ENCODE measurements at places on chromosomes 12 and 14.

- DNase-seq, result peak; percentile 71
These were observed at the start of gene ADGRD1 for GRCh38 chr12:130953771-130954543. ADGRD1 (plus strand) TSS chr12:130953907; CDS start chr12:130954466, 559 bp downstream.

DNA sequence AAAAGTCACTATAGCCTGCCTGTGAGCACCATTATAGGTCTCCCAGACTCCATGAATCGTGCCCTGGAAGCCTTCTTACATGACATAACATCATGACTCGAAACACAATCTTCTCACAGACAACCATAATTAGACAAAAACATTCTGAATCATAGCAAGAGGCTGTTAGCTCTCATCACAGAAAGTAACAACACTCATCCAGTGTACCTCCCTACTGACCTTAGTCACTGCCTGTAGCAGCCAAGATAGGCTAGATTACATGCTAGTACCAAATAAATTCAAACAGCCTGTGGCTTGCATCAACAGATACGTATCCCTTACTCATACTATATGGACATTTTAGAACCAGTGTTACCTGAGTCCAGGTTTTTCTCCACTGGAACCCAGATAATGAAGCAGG, 663.8 kb upstream of the FOXG1 start:
- no peak for DNase-seq

GRCh38 chr14:92037989-92038388, 1.9 kb downstream of the TRIP11 start:
- DNase-seq, result no peak

DNA sequence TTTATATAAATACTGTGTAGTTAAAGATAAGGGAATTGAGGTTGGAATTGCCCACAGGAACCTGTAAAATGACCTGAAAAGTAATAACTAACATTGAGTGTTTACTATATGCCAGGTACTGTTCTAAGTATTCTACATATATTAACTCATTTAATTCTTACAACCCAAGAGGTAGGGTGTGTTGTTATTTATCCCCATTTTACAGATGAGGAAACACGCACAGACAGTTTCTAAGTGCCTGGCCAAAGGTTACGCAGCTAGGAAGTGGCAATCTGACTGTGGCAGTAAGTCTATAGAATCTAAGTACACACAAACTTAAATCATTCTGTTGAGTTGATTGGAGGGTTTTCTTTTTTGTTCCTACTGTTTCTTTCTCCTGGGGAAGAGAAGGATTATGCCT, 1.1 kb upstream of the TSPAN31 start:
- no peak for DNase-seq

GRCh38 chr14:25753130-25753529, 703.2 kb upstream of the STXBP6 start:
- DNase-seq, result no peak

- DNase-seq, result no peak
These were observed 88.3 kb downstream of the STON2 start for GRCh38 chr14:81311778-81312177.

DNA sequence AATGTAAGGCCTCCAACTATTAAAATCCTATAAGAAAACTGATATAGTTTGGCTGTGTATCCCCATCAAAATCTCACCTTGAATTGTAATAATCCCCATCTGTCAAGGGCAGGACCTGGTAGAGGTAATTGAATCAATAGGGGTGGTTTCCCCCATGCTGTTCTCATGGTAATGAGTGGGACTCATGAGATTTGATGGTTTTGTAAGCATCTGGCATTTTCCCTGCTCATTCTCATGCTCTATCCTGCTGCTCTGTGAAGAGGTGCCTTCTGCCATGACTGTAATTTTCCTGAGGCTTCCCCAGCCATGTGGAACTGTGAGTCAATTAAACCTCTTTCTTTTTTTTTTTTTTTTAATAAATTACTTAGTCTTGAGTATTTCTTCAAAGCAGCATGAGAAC, 31.9 kb downstream of the TSPAN19 start:
- DNase-seq, result no peak

- no peak for DNase-seq
These were observed 15.7 kb downstream of the ARL6IP4 start for GRCh38 chr12:122996188-122996601.

GRCh38 chr12:88388566-88389540, 191.4 kb downstream of the KITLG start:
- DNase-seq, result no peak

DNA sequence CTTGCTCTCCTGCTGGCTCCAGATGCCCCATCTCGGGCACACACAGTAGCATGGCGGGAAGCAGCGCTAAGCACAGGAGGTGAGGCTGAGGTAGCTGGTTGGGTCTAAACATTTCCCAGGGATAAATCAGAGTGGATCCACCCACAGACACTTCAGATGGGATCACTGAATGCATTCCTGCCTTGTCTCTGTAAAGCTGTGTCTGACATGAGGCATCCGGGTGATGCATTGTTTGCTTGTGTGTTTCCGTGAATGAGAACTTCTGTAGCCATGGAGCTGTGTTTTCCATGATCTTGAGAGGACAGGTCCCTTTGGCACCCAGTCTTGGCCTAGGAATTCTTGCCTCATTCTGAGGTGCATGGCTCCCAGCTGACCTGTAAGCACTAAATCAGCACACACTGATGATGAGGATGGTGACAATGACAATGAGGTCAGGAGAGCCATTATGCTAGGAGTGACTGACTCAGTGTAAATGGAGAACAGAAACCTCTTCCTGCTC, 6.7 kb upstream of the KRT75 start:
- DNase-seq, result no peak

GRCh38 chr14:22737052-22737451, 29.4 kb upstream of the OXA1L start:
- no peak for DNase-seq

- DNase-seq, result no peak
These were observed 17.6 kb downstream of the KERA start for GRCh38 chr12:91040096-91040755.

- no peak for DNase-seq
These were observed 92.3 kb upstream of the DCN start for GRCh38 chr12:91274916-91275315.

DNA sequence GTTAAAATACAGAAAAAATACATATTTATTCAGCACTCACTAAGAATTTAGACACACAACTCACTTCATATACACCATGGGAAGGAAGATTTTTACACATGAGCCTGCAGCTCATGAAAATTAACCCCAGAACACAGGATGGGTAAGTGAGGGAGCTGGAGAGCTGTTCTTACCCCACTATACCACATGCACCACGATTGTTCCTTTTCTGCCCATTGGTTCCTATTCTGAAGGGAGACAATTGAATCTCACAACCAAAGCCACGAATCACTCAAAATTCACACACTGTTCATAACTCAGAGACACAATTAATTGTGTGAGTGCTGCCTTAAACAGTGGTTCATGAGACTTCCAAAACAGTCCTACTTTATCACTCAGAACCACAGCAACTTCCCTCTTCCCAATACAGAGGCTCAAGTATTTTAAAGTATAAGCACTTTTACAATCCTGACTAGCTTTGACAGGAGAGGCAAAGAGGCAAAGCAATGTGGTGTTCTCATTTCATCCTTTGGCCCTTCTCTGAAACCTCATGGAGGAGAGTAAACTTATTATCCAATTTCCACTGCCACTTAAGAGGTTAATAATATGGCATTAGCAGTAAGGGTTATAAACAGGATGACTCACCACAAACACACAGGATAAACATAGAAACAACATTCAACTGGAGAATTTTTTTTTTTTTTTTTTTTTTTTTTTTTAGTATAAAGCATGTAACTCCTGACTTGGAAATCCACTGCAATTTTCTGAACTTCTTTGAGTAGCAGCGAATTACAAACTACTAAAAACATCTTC, 59.5 kb downstream of the ITPR2 start:
- no peak for DNase-seq

GRCh38 chr14:106556665-106557289, 1030.4 kb downstream of the TMEM121 start:
- no peak for DNase-seq

DNA sequence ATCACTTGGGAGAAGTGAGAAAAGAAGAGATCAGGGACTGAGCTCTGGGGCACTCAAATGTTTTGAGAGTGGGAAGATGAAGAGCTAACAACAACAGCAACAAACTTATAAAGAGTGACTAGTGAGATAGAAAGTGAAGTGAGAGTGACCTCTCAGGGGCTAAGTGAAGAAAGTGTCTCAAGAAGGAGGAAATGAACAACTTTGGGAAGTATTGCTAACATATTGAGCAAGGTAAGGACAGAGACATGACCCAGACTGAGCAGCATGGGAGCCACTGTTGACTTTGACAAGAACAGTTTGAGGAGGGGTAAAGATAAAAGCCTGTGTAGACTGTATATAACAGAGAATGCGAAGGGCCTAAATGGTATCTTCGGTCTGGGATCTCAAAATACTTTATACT, 155.1 kb upstream of the BTG1 start:
- DNase-seq, result no peak

DNA sequence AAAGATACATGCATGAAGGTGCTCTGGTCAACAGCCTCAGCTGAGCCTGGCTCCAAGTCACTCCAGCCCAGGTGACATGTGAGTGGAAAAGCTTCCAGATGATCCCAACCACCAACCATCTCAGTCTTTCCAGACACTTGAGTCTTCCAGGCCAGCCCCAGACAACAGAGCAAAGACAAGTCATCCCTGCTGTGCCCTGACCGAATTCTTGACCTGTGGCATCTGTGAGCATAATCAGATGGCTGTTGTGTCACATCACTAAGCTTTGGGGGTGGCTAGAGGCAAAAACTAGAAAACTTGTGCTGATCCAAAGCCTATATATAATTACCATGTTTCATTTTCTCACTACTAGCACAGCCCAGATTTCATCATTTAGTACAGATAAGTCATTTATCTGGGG, 50.8 kb upstream of the ISM2 start:
- DNase-seq, result no peak

DNA sequence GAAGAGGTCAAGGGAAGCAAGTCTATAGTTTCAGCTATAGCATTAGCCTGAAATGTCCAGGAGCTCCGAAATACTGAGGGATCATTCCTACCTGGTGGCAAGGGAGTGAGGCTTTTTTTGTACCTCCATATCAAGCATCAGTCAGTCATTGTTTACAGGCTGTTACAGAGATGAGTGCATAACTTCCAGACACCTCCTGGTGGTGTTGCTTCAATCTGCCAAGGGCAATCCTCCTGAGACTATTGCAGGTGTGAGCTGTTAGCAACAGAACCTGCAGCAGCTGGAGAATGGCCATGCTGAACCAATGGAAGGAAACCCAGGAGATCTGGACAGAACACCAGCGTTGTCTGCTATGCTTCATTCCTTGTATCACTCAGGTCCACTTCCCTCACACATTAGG, 80.0 kb upstream of the SLC8A3 start:
- no peak for DNase-seq

DNA sequence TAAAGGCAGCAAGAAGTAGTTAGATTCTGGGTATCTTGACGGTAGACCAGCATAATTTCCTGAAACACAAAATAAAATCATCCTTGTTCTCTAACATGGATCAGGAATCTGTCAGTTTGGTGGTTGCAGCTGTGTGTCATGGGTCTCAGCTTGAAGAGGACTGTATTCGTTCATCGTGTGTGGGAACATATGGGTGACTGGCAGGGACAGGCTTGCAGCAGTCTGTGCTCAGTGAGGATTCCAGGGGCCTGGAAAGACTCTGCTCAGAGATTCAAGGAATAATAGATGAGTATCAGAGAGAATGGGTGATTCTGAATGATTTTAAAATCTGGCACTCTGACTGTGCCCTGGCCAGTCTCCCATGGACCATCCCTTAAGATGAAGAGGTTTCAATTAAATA, 421.6 kb downstream of the APAF1 start:
- DNase-seq, result no peak

- no peak for DNase-seq
These were observed 113.4 kb downstream of the DICER1 start for GRCh38 chr14:95043732-95044462.

- no peak for DNase-seq
These were observed 702.3 kb downstream of the TMEM121 start for GRCh38 chr14:106228541-106229158.

DNA sequence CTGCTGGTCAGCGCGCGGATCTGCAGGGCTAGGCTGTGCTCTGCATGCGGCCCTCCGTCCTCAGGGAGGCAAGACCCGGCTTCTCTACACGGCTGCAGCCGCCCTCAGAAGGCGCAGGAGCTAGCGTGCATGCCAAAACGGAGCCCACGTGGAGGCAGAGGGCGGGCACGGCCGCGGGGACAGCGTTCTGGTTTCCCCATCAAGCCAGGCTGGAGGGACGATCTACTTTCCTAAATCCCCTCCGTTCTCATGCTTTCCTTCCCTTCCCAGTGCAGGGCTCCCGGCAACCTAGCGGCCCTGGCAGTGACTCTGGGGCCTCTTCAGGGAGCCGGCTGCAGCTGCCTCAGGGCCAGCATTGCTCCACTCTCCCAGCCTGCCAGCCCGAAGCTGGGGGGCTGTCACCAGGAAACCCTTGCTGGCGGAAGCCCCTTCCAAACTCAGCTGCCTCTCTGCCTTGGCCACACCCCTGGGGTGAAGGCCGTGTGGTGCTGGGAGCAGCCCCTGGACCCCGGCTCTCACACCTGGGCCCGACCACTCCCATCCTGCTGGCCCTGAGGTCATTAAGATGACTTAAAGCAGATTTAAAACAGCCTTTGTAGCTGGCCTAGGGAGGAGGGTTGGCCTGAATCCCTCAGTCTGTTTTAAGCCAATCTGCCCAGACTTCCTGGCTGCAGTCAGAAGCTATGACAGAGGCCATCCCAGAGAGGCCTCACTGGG, 9.2 kb upstream of the GOLGA3 start:
- DNase-seq, result peak; percentile 26

- no peak for DNase-seq
These were observed 42.9 kb downstream of the RALGAPA1 start for GRCh38 chr14:35766036-35766699.

GRCh38 chr12:66708704-66709456, 30.0 kb upstream of the GRIP1 start:
- no peak for DNase-seq

DNA sequence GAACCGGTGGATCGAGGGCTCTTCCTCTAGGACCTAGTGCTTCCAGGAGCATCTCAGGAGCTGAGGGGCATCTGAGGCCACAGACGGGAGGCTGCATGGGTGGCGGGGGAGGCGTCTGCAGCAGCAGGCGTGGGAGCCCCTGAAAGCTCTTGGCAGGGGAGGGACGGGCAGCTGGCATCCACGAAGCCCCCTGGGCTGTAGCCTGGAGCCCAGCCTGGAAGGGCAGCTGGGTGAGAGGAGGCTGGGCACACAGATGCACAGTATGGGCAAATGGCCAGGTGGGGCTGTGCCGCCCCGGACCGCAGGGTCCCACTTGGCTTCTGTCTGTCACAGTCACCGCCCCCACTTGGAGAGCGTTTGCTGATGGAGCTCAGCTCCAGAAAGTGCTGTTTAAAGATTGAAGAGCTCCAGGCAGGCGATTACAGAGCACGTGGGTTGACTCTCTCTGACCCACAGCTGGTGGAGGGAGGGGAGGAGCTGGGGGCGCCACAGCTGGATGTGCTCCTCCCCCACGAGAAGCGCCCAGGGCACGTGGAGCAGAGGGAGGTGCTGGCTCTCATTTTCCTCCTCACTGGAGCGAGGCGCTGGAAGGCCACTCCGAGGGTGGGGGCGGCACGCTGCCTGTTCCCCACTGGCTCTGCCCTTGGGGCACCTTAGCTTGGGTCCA, 155.0 kb upstream of the C14orf180 start:
- no peak for DNase-seq

GRCh38 chr14:24365600-24366412, 2.2 kb upstream of the NFATC4 start:
- peak; percentile 86 for DNase-seq

- no peak for DNase-seq
These were observed 48.5 kb downstream of the CHST11 start for GRCh38 chr12:104505095-104505818.

- DNase-seq, result no peak
These were observed 11.8 kb downstream of the AHNAK2 start for GRCh38 chr14:104966261-104966865.

All from left ventricle myocardium inferior (tissue), 1 donor.